ENCODE measurements at places on chromosomes 1 and 21.
A peak's percentile ranks its signal among the peaks of the same experiment; 100 is the strongest.

GRCh38 chr1:164560556-164560955 is 1.6 kb downstream of the PBX1 start:
- DNase-seq: no peak

- no peak for DNase-seq
These were observed 1.2 kb upstream of the TFF1 start for GRCh38 chr21:42367367-42368165.

DNA sequence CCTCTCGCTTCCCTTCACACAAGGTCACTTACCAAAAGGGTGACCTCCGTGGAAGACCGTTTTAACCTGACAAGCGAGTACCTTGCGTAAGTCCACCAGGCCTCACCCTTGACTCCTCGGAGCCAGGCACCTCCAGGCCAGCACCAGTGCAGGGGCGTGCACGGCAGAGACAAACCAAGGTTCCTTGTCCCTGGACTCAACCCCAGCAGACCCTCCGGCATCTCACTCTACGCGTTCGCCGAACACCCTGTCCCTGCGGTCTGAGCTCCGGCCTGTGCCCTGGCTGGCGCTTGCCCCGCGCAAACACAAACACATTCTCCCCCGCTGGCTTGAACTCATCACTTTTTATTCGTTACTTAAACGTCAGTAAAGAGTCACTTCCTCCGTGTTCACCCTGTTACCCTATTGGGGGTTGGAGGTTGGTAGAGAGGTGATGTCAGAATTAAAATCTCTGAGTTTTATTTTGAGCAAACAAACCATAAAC is 4.5 kb downstream of the TBX15 start:
- DNase-seq: peak; percentile 51

GRCh38 chr1:64515427-64515826 is 45.5 kb downstream of the CACHD1 start:
- DNase-seq: peak; percentile 40

DNA sequence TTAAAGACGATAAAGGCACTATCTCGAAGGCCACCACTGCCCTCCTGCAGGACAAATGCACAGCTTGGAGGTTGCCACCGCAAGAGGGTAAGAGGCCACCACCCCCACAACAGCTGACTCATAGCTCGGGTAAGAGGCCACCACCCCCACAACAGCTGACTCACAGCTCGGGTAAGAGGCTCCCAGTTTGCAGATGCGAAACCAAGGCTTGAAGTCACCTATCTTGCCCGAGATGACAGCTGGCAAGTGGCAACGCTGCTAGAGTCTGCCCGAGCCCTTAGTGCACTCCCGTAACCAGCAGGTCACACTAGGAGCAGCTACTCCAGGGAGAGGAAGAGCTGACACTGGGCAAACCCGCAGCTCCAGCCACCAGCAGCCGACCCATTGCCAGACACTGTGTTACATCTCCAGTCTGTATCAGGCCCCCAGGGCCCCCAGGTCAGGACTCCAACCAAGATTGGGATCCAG is 17.1 kb upstream of the SPSB1 start:
- DNase-seq: no peak

DNA sequence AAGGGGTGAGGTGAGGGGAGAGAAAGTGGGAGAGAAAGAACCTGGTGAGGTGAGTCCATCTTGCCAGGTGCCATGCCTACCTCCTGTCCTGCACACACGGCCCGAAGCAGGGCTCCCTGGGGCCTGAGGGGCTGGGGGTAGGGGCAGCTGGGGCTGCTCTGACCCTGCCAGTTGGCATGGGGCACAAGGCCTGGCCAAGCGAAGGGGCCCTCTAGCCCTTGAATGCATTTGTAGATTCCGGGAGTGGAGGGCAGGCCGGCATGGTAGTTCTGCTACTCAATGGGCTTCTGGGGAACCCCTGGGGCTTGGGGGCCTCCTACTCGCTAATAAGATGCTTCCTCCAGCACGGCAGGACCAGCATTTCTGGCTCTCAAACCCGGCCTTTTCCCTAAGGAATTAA is 3.6 kb upstream of the PRDM16 start:
- DNase-seq: peak; percentile 21

GRCh38 chr1:92840600-92840999 is 8.8 kb downstream of the RPL5 start:
- DNase-seq: no peak

GRCh38 chr1:24070821-24071393 is 41.0 kb downstream of the MYOM3 start:
- peak; percentile 75 for DNase-seq

GRCh38 chr1:245319094-245319493 is 164.3 kb downstream of the KIF26B start:
- no peak for DNase-seq

GRCh38 chr1:242211254-242212022 is 212.5 kb upstream of the MAP1LC3C start:
- DNase-seq: no peak

GRCh38 chr1:201633297-201633696 is 94.4 kb downstream of the NAV1 start:
- no peak for DNase-seq

DNA sequence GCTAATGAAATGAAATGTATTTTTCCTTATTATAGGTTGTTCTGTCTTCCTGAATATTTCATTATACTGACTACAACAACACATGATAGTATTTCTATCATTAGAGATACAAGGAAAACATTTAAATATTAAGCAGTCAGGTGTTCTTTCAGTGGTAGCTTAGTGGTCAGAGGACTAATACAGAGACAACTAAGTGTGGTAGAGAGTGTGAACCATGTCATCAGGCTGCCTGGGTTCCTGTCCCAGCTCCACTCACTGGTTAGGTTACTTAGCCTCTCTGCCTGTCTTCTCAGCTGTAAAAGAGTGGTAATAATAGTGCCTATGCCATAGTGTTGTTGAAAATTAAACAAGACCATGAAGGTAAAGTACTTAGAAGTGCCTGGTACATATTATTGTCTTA is 3.9 kb downstream of the UAP1 start:
- DNase-seq: no peak

- no peak for DNase-seq
These were observed 9.7 kb downstream of the CNTN2 start for GRCh38 chr1:205052690-205053089.

GRCh38 chr1:245933431-245934045 is 573.5 kb downstream of the SMYD3 start:
- DNase-seq: no peak

- peak; percentile 89 for DNase-seq
These were observed 90.2 kb upstream of the C1orf21 start for GRCh38 chr1:184296466-184297243.

DNA sequence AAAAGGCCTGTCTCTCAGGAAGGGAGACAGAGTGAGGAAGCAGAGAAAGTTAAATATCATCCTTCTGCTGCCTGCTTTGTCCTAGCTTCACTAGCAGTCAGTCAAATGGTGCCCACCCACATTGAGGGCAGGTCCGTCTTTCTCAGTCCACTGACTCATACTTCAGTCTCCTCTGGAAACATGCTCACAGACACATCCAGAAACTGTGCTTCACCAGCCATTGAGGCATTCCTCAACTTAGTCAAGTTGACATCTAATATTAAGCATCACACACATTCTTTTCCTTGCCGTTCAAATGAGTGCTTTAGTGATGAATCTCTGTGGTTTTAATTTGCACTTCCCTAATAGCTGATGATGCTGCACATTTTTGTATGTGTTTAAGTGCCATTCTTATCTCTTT is 777.8 kb upstream of the PRMT6 start:
- DNase-seq: no peak

DNA sequence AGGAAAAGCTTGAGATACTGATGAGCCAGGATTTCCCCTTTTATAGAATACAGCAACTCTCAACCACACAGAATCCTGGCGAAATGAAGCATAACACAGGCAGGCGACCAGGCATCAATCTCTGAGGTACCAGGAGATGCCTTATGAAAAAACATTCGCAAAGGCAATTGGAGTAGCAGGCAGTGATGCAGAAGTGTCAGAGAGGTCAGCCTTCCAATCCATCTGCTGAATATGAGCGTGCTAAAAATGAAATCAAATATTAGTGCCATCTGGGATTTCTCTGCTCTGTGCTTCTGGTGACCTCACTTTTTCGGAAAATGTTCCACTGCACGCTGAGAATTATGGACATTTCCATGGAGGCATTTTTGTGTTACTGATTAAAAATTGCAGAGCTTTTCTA is 258.8 kb downstream of the VAV3 start:
- DNase-seq: no peak

GRCh38 chr1:212267460-212267859 is 17.8 kb upstream of the PPP2R5A start:
- no peak for DNase-seq

GRCh38 chr1:63920154-63921117 is 146.6 kb downstream of the ROR1 start:
- no peak for DNase-seq

- DNase-seq: no peak
These were observed 22.5 kb downstream of the FAM177B start for GRCh38 chr1:222759451-222760035.

DNA sequence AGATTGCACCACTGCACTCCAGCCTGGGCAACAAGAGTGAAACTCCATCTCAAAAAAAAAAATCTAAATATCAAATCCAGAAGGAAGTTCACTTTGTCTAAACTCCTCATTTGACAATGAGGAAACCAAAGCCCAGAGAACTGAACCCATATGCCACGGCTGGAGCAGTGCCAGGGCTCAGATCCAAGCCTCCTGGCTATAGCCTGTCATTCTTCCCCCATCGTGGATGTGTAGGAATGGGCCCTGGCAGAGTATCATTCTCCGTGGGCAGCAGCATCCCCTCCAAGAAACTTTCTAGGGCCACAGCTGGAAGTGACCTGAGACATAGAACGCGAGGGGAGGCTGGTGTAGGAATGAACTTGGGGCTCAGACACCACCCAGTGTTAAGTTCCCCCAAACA is 47.2 kb downstream of the CAPN9 start:
- peak; percentile 49 for DNase-seq

DNA sequence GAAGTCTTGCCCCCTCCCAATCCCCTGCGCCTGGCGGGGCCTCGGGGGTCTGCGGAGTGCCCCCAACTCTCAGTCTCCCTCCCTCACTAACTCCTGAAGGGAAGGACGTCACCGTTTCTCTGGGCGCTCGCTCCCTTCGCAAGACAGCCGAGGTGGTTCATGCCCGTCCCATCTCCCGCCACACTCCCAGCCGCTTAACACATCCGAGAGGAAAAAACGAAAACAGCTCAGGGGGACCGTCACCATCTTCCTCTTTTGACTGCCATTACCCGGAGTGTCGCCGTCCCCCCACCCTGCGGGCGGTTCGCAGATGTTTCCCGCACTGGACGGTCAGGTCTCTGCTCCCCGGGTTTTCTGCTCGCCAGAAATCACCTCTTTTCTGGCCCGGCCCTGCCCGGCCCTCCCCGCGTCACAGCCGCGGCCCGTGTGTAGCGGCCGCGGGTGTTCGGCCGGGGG is 532 bp downstream of the ERO1B start:
- DNase-seq: peak; percentile 65

- DNase-seq: no peak
These were observed 559 bp downstream of the VCAM1 start for GRCh38 chr1:100720101-100720500.

GRCh38 chr21:16536140-16536539 is 806.4 kb downstream of the USP25 start:
- no peak for DNase-seq

- no peak for DNase-seq
These were observed 2.4 kb downstream of the FBXO42 start for GRCh38 chr1:16349847-16350406.

- DNase-seq: no peak
These were observed 1.8 kb downstream of the ADORA3 start for GRCh38 chr1:111501645-111502044.
